ENCODE measurements at places on chromosomes 6 and 20. TPM values are rescaled to one million over a fixed set of nuclear protein-coding genes. Genes with fewer than 3 reads are reported as not detected.

BCLAF1 gene
- total RNA-seq, result 180 TPM

DNA sequence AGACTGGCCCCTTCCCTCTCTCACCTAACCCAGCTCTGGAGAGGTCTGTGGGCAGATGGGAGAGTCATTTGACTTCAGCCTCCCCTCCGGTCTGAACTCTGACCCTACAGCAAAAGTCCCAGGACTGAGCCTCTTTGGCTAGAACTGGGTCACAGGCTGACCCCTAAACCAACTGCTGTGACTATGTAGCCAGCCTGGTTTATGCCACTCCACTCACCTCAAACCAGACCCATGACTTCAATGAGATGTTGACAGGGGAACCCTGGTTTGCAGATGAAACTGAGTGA lies 864 bp upstream of the OSBPL2 start:
- H3K4me1 ChIP-seq, result peaks cover 76% of the 10 kb centered on the region
- DNase-seq, result no peak
- H3K27ac ChIP-seq, result peak overlapping the region; percentile 35
- H3K36me3 ChIP-seq, result peaks cover 4% of the 10 kb centered on the region
- peak overlapping the region; percentile 67 for H3K4me3 ChIP-seq

DNA sequence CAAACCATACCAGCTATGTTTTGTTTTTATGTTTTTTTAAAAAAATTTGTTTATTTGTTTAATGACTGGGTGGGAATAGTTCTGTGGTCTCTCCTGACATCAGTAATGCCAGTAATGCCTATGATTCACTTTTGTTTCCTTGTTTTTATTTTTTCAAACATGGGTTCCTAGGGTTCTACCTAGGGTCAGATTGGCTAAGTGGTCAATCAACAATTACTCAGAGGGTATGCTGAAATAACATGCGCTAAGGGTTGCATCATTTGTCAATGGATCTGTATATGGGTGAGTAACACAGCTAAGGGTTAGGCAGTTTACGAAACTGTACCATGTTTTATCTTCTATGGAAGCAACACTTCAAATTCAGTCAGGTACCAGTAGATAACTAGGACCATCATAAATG lies 583.8 kb upstream of the GJE1 start:
- no peaks in the 10 kb centered on the region for H3K27me3 ChIP-seq
- no peak overlapping the region for H3K27ac ChIP-seq
- no peak overlapping the region for H3K4me3 ChIP-seq
- DNase-seq, result no peak
- no peaks in the 10 kb centered on the region for H3K36me3 ChIP-seq

DNA sequence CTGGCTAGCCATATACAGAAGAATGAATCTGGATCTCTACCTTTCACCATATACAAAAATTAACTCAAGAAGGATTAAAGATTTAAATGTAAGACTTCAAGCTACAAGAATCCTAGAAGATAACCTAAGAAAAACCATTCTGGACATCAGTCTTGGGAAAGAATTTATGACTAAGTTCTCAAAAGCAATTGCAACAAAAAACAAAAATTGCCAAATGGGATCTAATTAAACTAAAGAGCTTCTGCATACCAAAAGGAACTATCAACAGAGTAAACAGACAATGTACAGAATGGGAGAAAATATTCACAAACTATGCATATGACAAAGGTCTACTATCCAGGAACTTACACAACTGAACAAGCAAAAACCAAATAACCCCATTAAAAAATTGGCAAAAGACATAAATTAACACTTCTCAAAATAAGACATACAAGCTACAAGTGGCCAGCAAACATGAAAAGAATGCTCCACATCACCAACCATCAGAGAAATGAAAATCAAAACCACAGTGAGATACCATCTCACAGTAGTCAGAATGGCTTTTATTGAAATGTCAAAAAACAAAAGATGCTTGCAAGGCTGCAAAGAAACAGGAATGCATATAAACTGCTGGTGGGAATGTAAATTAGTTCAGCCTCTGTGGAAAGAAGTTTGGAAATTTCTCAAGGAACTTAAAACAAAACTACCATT lies 66.8 kb upstream of the RSPO3 start:
- H3K36me3 ChIP-seq, result no peaks in the 10 kb centered on the region
- no peak overlapping the region for H3K27ac ChIP-seq
- H3K4me1 ChIP-seq, result no peaks in the 10 kb centered on the region
- H3K27me3 ChIP-seq, result no peaks in the 10 kb centered on the region

DNA sequence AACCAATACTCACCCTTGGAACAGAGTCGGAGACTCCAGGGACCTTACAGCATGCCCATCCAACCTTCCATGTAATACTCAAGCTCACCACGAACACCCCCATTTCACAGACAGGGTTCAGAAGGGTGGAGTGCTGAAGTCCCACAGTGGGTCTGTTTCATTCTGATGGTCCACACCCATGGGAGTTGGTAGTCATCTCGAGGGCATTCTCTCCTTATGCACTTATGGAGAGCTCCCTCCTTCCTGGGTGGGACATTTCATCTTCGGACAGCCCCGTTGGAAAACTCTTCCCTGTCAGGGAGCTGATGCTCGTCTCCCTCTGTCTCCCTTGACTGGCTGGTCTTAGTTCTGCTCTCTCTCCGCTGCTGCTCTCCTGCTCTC lies 38.9 kb downstream of the COX4I2 start:
- peaks cover 79% of the 10 kb centered on the region for H3K4me1 ChIP-seq
- no peak overlapping the region for H3K4me3 ChIP-seq
- H3K27me3 ChIP-seq, result no peaks in the 10 kb centered on the region
- no peak for DNase-seq
- H3K36me3 ChIP-seq, result peaks cover 5% of the 10 kb centered on the region

All from suprapubic skin (tissue), 4 donors.